ENCODE measurements at places on chromosomes 12 and 14. TPM values are rescaled to one million over a fixed set of nuclear protein-coding genes. Genes with fewer than 3 reads are reported as not detected.

KDM2B gene
- 36.3 TPM for total RNA-seq

DNA sequence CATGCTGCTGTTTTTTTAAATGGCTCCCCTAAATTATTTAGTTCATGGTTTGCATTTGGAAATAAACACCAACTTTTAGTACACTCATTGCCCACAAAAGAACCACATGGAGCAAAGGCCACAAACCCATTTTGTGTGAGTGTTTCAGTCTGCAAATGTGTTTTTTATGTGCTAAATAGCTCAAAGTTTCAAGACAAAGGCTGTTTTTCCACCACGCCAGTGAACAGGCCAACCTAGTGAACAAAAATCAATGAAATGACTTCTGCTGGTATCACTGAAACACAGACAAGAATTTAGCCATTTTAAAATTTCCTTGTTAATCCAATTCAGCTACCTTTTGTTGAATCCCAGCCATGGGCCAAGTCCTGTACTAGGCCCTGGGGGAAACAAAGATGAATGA is 52.3 kb downstream of the PLXNC1 start:
- no peaks in the 10 kb centered on the region for H3K36me3 ChIP-seq
- H3K4me3 ChIP-seq, result no peak overlapping the region
- no peak for DNase-seq
- H3K4me1 ChIP-seq, result peaks cover 9% of the 10 kb centered on the region
- no peak overlapping the region for H3K27ac ChIP-seq

RITA1 gene
- 11.5 TPM for total RNA-seq

- no peaks in the 10 kb centered on the region for H3K4me1 ChIP-seq
- no peak overlapping the region for H3K4me3 ChIP-seq
- no peaks in the 10 kb centered on the region for H3K27me3 ChIP-seq
- no peak for DNase-seq
These were observed 174.0 kb upstream of the C14orf180 start for GRCh38 chr14:104405360-104406226.

DNA sequence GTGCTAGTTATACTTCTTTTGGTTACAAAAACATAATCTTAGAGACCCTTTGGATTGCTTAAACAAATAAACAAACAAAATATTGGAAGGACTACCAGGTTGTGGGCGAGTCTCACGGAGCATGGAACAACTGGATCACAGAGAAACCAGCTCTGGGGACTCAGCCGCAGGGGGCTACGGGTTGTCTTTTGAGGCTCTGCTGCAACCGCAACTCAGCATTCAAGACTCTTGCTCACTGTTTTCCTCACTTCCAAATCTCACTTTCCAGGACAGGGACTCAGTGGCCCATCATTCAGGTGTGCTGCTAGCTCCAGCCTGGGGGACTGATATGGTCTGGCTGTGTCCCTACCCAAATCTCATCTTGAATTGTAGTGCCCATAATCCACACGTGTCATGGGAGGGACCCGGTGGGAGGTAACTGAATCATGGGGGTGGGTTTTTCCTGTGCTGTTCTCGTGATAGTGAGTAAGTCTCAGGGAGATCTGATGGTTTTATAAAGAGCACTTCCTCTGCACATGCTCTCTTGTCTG is 14.0 kb upstream of the SERPINA4 start:
- no peak overlapping the region for H3K4me3 ChIP-seq
- no peaks in the 10 kb centered on the region for H3K27me3 ChIP-seq
- no peak overlapping the region for H3K27ac ChIP-seq
- DNase-seq, result no peak
- H3K4me1 ChIP-seq, result no peaks in the 10 kb centered on the region
- H3K36me3 ChIP-seq, result no peaks in the 10 kb centered on the region

DNA sequence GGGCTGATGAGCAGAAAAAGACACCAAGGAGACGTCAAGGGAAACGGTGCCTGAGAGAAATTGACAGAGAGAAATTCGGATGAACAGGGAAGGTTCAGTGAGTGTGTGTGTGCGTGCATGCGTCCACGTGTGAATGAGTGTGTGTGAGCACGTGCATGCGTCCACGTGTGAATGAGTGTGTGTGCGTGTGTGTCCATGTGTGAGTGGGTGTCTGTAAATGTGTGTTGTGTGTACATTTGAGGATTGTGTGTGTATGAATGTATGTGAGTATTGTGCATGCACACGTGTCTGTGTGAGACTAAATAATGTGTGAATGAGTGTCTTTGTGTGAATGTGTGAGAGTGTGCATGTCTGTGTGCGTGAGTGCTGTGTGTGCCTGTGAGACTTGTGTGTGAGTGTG is 137.4 kb upstream of the MED13L start:
- H3K27me3 ChIP-seq, result no peaks in the 10 kb centered on the region
- H3K27ac ChIP-seq, result no peak overlapping the region
- H3K4me1 ChIP-seq, result peaks cover 7% of the 10 kb centered on the region
- no peaks in the 10 kb centered on the region for H3K36me3 ChIP-seq
- DNase-seq, result no peak

DNA sequence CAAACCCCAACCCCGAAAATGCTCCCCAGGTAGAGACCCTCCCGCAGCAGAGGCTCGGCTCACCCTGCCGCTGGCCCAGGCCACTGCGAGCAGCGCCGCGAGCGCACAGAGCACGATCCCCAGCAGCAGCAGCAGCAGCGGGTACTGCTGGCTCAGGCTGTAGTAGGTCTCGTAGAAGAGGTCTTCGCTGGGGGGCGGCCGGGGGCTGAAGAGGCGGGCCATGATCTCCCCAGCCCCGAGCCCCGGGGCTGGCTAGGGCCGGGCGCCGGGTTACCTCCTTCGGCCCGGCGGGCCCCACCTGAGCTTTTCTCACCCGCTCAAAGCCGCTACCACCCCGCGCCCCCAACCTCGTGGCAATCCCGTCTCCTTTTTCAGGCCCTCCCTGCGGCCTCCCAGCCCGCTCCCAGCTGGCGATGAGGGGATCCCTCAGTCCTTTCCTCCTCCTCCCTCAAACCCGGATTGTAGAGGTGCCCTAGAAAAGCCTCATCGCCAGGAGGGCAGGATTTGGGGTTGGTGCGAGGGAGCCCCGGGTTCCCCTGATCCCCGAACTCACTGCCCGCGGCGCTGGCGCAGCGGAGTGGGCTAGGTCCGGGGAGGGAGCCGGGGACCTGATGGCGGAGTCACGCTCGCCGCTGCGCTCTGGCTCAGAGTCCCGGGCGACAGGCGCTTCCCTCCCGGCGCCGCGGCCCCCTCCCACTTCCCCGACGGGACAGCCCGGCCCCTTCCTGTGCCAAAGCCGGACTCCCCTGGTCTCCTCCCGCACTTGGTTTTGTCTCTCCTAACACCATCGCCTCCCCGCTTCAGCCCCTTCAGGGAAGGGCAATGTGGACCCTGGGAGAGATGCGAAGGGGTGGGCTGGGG is at the start of gene ADCY4:
ADCY4 (minus strand) TSS at position 641 of the 861 bp plus-strand sequence; CDS start at position 222, 419 bp downstream.
- no peaks in the 10 kb centered on the region for H3K27me3 ChIP-seq
- peaks cover 2% of the 10 kb centered on the region for H3K36me3 ChIP-seq
- DNase-seq, result no peak
- peak within 1 kb of the TSS; percentile 55 for H3K4me3 ChIP-seq
- H3K4me1 ChIP-seq, result peaks cover 78% of the 10 kb centered on the region
- peak within 1 kb of the TSS; percentile 86 for H3K27ac ChIP-seq

DNA sequence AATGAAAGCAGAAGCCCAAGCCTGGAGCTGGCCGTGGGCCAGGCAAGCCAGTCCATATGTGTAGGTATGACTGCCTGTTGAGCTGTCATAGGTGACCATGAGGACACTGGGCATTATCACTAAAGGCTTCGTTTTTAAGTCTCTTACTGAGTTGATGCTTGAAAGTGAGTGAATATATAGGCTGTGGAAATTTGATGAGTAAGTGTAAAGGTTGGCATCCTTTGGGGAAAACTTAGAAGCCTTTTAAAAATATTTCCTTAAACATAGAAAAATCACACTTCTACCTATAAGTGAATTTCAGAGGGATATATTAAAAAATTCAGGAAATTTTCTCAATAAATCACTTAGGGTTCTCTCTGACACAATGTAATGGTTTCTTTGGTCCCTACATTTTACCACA is 396.5 kb downstream of the FOXG1 start:
- H3K27me3 ChIP-seq, result no peaks in the 10 kb centered on the region
- DNase-seq, result no peak
- H3K36me3 ChIP-seq, result no peaks in the 10 kb centered on the region
- no peaks in the 10 kb centered on the region for H3K4me1 ChIP-seq
- H3K4me3 ChIP-seq, result no peak overlapping the region
- no peak overlapping the region for H3K27ac ChIP-seq

- no peak overlapping the region for H3K4me3 ChIP-seq
- H3K4me1 ChIP-seq, result no peaks in the 10 kb centered on the region
- no peaks in the 10 kb centered on the region for H3K27me3 ChIP-seq
- H3K27ac ChIP-seq, result no peak overlapping the region
These were observed 16.0 kb upstream of the CCT2 start for GRCh38 chr12:69569236-69569635.
